NCI-H748 treated with DMSO at 0.1 percent for 48 hours (cell line): ENCODE measurements at places on chromosomes 4 and X.

DNA sequence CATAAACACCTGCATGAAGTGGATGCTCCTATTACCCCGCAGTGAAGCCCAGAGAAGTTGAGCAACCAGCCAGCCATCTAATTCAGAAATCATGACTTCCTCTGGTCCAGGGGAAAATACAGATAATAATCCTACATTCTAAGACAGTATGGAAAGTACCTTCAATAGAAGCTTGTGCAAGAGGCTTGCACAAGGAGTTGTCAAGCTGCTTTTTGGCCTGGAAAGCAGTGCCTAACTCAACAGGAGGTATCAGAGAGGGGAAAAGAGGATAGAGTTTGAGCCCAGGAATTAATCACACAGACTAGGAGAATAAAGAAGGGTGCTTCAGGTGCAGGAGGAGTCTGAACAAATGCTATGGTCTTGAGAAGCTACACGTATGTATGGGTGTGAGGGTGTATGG lies 26.7 kb downstream of the TMEM192 start:
- no peak for DNase-seq

DNA sequence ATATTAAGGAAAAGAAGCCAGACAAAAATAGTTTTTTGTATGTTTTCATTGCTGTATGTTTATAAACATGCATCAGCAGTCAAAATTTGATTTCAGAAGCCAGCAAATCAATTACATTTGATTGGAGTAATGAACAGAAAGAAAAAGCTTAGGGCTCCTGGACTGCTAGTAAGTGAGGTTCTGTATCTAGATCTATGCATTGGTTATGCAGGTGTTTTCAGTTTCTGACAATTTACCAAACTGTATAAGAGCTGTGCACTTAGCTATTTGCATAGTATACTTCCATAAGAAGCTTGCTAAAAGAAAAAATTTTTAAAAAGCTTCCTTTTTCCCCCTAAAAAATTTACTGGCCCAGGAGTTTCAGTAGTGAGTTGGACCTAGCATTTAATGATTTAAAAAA lies 881.6 kb downstream of the PCDH7 start:
- no peak for DNase-seq

DNA sequence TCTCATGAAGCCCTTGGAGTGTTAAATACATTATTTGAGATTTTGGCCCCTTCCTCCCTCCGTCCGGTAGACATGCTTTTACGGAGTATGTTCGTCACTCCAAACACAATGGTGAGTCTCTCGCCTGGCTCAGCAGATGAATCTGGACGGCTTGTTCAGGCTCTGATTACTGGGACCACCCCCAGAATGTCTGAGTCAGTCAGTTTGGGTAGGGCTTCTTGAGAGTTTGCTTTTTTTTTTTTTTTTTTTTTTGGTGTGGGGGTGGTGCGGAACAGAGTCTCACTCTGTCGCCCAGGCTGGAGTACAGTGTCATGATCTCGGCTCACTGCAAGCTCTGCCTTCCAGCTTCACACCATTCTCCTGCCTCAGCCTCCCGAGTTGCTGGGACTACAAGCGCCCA lies 62.4 kb upstream of the MSANTD1 start:
- no peak for DNase-seq

- no peak for DNase-seq
Measured at GRCh38 chrX:134868771-134869495, 121.9 kb upstream of the SMIM10 start.

GRCh38 chr4:56861360-56861759 lies 39.9 kb upstream of the SPINK2 start:
- DNase-seq = no peak

GRCh38 chrX:98067611-98068010 lies 1183.9 kb downstream of the RPA4 start:
- DNase-seq = no peak

GRCh38 chr4:151600432-151600831 lies 160.4 kb downstream of the GATB start:
- DNase-seq = no peak

GRCh38 chr4:139802931-139803330 lies 137.3 kb downstream of the MGST2 start:
- no peak for DNase-seq
